Right atrium auricular region (tissue), 2 donors: ENCODE measurements at places on chromosomes 11 and 22.

DNA sequence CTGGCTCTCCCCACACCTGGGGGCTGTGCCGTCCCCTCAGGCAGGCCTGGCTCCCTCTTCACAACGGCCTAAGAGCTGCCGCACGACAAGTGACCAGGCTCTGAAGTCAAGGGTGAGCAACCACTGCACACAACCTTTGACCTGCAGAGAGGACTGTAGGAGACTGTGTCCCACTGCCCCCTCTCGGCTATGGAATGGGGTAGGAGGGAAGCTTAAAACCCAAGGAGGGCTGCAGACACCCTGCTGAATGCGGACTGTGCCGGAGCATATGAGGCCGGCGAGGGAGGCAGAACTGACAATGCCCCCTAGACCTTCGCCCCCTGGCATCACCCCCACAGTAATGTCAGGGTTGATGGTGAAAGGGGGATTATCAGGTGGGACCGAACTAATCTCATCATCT lies 311.9 kb downstream of the CTTN start:
- DNase-seq: no peak

DNA sequence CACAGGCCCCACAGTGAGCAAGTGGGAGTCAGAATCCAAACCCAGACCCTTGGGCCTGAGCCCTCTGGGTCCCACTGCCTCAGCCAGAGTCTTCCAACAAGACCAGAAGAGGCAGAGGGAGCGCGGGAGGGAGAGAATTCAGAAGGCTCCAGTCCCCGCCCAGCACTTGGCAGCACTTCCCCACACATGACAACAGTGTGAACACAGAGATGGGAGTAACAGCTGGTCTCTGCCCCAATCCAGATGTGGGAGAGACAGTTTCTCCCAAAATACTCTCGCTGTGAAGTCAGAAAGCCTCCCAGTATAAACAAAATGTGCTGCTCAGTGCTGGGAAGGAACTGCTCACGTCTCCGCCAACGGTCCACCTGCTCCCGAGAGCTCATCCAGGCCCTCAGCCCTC lies 219.9 kb downstream of the MN1 start:
- peak; percentile 90 for DNase-seq

- DNase-seq: no peak
Observed at GRCh38 chr11:116042146-116042545, 537.9 kb upstream of the CADM1 start.

GRCh38 chr11:123238297-123238696 lies 43.2 kb upstream of the CLMP start:
- peak; percentile 88 for DNase-seq

GRCh38 chr11:62854013-62854824 lies 14.8 kb upstream of the WDR74 start:
- no peak for DNase-seq

GRCh38 chr11:129451524-129451923 lies 75.9 kb downstream of the BARX2 start:
- DNase-seq: no peak

DNA sequence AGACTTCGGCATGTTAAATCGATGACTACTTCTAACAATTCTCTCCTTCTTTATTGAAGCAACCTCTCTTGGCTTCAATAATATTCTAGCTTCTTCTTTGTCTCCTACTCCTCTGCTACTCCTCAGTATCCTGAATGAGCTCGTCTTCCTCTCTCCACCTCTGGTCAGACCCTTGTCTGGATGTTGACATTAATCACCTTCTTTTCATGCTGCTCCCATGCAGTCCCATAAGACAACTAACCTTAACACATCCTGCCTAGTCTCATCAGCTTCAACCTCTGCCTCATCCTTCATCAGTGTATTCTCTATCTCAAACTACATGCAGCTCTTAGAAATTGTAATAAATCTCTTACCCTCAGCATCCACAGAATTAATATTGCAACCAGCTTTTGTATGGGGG lies 695.6 kb downstream of the CNTN5 start:
- DNase-seq: no peak

DNA sequence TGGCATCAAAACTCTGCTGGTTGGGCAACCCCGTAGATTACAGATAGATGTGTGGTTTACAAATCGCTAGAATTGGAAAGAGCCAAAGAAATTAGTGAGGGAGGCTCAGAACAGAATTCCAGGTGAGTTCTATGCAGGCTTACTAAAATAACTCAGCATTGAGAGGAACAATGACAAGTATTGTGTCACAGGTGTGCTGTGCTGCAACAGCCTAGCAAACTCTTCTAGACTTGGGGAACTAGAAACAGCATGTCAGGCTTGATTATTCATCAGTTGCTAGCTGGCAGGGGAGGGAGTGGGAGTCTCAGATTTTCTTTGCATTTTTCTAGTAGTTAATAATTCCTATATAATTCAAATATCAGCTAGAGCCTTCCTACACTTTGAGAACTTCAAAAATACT lies 26.3 kb upstream of the RASD2 start:
- no peak for DNase-seq

DNA sequence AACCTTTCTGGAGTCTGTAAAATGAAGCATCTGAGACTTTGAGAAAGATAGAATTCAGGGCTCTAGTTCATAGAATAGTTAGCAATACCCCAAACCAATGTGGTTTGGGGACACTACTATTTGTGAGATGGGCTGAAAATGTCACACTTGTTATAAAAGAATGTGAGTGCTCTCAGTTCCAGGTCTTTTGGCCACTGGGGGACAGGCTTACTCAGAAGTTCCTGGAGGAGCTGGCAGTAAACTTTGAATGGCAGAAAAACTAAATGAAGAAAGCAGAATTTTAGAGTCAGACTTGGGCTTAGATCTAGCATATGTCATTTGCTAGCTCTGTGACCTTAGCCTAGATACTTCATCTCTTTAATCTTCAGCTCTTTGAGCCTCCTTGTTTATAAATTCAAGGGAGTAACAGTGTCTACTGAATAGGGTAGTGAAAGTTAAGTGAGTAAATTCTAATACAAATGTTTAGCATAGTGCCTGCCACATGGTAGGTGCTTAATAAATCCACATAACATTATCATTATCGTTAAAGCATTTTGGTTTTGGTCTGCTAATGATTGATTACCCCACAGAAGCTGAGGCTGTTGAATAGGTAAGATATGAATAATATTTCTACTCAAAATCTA lies 3.7 kb downstream of the LYVE1 start:
- no peak for DNase-seq

DNA sequence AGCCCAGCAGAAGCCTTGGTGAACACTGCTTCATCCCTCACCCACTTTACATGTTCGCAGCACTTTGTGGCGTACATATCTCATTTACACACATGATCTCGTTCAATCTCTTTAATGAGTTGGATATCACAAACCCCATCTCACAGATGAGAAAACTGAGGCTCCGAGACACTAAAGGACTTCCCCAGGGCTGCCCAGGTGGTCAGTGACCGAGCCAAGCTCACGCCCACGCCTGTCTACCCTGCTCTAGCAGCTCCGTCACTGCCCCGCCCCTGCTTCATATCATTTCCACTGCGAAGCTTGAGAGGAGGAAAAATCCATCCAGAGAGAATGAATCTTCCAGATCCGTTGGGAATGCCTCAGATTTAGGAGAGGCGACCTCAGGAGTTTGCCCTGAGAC lies 11.8 kb upstream of the DSCAML1 start:
- DNase-seq: no peak

GRCh38 chr11:47104261-47104950 lies 72.3 kb downstream of the ARFGAP2 start:
- no peak for DNase-seq

- DNase-seq: no peak
Observed at GRCh38 chr22:23306438-23306921, 126.2 kb downstream of the BCR start.
